ENCODE measurements at places on chromosomes 3 and 15. TPM values are rescaled to one million over a fixed set of nuclear protein-coding genes. Genes with fewer than 3 reads are reported as not detected.
A peak's percentile ranks its signal among the peaks of the same experiment; 100 is the strongest.

VGLL3 gene
- 5.0 TPM for total RNA-seq

RASL12 gene
- total RNA-seq = not detected

OR5H6 gene
- not detected for total RNA-seq

OR5K2 gene
- total RNA-seq = not detected

ETV5 gene
- 26.8 TPM for total RNA-seq

TRIM42 gene
- total RNA-seq = not detected

EIF1B gene
- total RNA-seq = 19.4 TPM

MRPS25 gene
- total RNA-seq = 46.4 TPM

TM4SF18 gene
- total RNA-seq = 81.6 TPM

ACTL6A gene
- total RNA-seq = 67.1 TPM

DNA sequence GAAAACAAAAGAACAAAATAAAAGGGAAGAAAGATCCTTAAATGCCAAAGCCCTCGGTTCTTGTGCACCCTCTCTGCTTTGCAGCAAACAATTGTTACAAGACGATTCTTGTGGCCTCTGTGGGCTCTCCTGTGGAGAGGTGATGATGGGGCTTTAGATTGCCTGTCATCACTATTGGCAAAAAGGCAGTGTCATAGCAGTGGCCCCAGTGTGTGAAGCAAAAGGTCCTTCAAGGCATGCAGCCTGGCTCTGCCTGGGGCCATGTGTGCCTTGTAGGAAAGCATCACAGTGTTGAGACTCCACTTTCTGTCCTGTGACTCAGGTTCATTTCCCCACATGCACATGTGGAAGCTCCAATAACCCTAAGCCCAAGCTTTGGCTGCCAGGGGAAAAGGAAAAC, 43.7 kb downstream of the POC1A start:
- no peak for DNase-seq

GRCh38 chr15:62887113-62887570, 155.4 kb upstream of the TPM1 start:
- no peak for DNase-seq

DNA sequence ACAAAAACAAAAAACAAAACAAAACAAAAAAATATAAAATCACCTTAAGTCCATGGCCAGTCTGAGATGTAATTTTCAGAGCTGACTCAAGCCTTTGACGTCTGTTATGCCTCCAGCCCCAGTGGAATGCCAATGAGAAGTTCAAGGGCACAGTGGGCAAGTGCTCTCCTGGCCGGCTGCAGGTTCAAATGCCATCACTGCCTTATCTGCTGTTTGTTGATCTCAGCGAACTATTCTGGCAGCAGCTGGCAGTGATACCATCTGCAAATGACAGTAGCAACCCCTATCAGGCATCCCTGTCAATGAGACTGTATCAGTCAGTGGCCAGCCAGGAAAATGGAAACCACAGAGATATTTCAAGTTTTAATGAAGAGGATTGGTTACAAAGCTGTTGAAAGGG, 10.8 kb upstream of the PDE8A start:
- no peak for DNase-seq

DNA sequence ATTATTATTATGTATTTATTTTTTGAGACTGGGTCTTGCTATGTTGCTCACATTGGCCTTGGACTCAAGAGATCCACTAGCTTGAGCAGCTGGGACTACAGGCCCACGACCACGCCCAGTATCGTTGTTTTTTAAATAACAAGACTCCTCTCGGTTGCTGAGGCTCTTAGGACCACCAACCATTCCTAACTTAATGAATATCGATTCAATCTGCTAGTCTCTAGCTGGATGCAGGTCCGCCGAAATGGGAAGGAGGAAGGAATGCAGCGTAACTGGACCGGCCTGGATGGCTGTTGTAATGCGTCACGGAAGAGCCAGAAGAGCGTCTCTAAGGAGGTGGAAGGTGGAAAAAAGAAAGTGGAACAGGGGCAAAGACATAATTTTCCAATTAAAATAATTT, 1.7 kb downstream of the ANXA2 start:
- DNase-seq = no peak

- DNase-seq = no peak
Measured at GRCh38 chr15:70189826-70190695, 92.3 kb upstream of the TLE3 start.

- DNase-seq = no peak
Measured at GRCh38 chr3:184682671-184683070, 29.2 kb downstream of the MAGEF1 start.

GRCh38 chr3:135576751-135577150, 388.8 kb upstream of the PPP2R3A start:
- DNase-seq = no peak

DNA sequence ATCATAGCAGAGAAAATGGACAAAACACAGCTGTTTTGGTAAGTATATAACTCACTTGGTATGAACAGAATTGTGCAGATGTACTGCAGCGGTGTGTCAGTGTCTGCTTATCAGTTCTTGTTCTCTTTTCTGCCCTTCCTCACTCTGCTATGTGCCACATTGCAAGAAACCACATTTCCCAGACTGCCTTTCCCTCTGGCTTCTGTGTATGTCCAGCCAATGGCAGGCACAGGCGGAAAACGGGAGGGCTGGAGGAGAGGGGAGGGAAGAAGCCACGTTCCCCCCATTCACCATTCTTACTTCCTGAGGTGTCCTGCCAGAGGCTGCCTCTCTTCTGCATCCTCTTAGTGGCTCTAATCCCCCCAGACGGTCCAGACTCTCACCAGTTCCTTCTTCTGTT, 15.4 kb downstream of the HHLA2 start:
- DNase-seq = no peak

- no peak for DNase-seq
Measured at GRCh38 chr15:75306188-75306587, 23.6 kb downstream of the GOLGA6D start.

DNA sequence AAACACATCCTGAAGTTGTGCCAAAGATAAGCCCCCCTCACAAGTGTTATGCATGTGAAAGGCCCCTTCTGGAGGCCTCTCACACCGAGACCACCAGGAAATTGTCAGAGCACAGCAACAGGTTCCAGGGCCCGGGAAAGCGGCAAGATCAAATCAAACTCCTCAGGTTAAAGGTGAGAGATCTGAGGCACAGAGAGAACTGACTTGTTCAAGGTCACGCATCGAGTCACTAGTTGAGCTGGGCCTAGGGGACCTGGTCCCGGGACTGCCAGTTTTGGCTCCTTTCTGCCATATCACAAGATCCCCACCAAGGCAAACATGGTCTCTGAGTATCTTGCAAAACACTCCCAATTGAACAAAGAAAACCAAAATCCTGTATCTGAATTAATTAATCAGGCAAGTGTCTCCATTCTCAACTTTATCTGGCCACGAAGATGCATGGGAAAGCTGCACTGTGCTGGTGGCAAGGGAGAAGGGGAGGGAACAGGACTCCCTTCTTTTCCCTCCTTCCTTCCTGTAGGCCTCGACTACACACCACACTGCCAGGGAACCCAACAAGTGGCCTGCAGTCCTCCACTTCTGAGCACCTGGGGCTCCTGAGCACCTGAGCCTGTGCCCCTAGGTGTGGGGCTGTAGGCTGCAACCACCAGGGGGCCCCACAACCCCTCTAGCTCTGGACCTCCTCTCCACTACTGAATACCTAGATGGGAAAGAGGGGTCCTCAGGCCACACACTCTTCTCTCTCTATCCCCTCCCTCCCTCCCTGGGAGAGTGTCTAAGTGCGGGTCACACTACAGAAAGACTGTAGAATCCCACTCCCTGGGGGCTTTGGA, 37.3 kb downstream of the ANP32A start:
- no peak for DNase-seq

GRCh38 chr3:161310649-161311423, 60.5 kb downstream of the SPTSSB start:
- no peak for DNase-seq

DNA sequence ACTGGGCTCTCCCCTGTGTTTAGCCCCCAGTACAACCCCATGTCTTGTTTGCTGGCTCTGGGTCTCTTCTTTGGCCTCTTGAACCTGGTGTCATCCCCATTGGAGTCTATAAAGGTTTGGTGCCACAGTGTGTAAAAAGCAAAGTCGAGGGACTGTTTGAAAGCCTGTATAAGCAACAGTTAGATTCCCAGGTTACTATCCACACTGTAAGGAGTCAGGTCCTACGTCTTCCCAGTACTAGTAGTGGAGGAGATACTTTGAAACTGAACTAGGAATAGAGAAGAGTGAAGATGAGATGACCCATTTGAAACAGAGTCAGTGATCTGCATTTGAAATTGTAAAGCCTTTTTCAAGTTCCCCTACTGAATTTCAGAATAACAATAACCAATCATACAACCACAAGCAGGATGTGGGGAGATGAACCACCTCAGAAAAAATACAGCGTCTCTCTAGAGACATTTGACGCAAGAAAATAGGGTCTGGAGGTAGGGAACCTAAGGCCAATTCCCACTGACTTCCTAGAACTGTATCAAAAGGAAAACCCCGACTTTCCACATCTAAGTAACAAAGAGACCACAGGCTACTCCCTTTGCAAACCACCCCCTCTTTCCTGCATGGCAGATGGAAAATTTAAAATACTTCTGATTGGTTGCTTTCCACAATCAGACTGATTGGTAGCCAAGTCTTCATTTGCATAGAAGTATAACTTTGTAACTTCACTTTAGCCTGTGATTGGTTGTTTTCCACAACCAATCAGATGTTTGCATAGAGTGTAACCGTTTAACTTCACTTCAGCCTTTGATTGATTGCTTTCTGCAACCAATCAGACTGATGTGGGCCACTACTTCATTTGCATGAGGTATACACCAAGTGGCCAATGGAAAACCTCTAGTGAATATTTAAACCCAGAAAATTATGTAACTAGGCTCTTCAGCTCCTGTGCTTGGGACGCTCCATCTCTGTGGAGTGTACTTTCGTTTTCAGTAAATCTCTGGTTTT, 49.9 kb upstream of the NEDD4 start:
- DNase-seq = no peak

DNA sequence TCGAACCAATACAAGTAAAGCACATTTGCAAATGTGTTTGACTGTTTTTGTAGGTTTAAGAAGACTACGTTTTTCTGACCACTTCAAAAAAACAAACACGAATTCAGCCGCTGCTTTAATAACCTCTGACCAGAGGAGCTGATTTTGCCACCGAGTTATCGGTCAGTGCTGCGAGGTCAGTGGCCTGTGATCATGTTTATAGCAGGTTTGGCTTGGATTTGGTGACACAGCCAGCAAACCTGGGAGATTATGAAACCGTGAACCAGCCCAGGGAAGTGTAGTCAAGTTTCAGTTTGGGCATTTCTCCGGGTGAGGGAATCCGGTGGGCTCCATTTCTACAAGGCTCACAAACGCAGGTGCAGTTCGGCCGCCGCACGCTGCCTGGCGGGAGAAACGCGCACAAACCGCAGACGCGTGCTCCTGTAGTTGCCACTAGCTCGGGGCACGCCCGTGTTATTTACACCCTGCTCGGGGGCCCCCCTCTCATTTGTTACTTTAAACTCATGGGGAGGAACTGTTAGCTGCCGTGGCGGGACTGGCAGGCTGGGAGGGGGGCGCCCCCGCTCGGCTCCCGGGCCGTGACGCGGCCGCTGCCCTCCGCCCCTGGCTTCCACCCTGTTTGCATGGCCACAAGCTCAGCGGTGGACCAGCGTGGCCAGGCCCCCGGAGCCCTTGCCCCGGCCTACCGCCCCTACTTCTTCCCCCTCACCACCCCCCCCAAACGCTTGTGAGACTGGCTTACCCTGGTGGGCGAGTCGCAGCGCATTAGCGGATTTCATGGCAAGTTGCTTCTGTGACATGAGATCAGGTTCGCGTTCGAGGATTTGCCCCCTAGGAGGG, 13.6 kb upstream of the ONECUT1 start:
- DNase-seq = no peak

DNA sequence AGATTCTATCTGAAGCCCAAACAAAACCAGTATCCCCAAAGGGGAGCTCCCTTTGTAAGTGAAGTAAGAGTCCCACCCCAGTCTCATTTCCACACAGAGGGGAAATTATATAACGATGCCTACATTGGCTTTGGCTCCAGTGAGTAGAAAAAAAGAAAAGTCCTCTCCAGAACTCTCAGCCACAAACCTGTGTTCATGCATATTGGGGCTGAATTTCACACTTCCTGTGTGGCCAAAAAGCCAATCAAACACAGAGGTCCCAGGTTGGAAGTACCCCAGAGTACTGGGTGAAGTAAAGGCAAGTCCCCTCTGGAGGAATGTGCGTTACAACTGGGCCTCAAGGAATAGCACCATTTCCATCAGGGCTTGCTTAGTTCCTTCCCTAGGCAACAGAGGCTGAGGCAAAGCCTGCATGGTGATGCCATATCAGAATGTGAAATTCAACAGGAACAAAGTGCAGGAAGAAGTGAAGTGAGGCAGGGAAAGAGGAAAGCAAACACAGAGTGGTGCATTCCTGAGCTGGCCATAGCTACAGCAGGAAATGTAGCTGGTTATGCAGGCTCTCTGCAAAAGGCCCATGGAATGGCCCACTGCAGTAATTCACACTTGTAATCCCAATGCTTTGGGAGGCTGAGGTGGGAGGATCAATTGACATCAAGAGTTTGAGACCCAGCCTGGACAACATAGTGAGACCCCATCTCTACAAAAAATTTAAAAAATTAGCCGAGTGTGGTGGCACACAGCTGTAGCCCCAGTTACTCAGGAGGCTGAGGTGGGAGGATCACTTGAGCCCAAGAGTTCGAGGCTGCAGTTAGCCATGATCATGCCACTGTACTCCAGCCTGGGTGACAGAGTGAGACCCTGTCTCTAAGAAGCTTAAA, 16.6 kb upstream of the CX3CR1 start:
- DNase-seq = no peak

DNA sequence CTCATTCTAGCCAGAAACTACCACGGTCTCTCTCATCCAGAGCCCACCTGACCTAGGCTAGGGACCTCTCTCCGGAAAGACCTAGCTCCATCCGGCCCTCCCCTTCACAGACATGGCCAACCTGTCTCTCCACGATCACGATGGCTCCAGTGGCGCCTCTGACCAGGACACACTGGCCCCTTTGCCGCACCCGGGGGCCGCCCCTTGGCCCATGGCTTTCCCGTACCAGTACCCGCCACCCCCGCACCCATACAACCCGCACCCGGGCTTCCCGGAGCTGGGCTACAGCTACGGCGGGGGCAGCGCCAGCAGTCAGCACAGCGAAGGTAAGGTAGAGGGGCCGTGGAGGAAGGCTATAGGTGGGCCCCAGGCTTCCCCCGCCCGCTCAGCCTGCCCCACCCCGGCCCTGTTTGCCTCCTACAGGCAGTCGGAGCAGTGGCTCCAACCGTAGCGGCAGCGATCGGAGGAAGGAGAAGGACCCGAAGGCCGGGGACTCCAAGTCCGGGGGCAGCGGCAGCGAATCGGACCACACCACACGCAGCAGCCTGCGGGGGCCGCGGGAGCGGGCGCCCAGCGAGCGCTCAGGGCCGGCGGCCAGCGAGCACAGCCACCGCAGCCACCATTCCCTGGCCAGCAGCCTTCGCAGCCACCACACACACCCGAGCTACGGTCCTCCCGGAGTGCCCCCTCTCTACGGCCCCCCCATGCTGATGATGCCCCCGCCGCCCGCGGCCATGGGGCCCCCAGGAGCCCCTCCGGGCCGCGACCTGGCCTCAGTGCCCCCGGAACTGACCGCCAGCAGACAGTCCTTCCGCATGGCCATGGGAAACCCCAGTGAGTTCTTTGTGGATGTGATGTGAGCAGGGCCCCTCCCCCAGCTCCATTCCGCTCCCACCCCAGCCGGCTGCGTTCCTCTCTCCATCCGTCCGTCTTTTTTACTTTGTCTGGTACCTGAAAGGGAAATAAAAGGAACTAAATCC, 4.5 kb upstream of the AP2M1 start:
- no peak for DNase-seq

- DNase-seq = peak; percentile 32
Measured at GRCh38 chr15:51051776-51052175, 42.9 kb downstream of the TNFAIP8L3 start.

GRCh38 chr3:36433511-36433910, 53.2 kb downstream of the STAC start:
- DNase-seq = no peak

GRCh38 chr3:14430053-14430452, 27.6 kb downstream of the SLC6A6 start:
- DNase-seq = no peak
